ENCODE measurements at places on chromosomes 6 and 20. TPM values are rescaled to one million over a fixed set of nuclear protein-coding genes. Genes with fewer than 3 reads are reported as not detected.

CYP24A1 gene
- total RNA-seq, result 3.7 TPM

TMC2 gene
- total RNA-seq, result not detected

RAB32 gene
- 12.4 TPM for total RNA-seq

RAB44 gene
- total RNA-seq, result 0.12 TPM

FUT9 gene
- total RNA-seq, result not detected

- H3K4me3 ChIP-seq, result no peak within 1 kb of the TSS
- no peaks in the 10 kb centered on the region for H3K27me3 ChIP-seq
- H3K27ac ChIP-seq, result no peak within 1 kb of the TSS
- H3K36me3 ChIP-seq, result no peaks in the 10 kb centered on the region
- no peak for DNase-seq
These were observed at the start of gene SMLR1 for GRCh38 chr6:130827247-130828149. Gene SMLR1 (plus strand): TSS chr6:130827406. CDS start chr6:130827414, 8 bp downstream.

- no peak overlapping the region for H3K4me3 ChIP-seq
- no peaks in the 10 kb centered on the region for H3K27me3 ChIP-seq
- H3K27ac ChIP-seq, result no peak overlapping the region
- DNase-seq, result no peak
These were observed 838 bp upstream of the POM121L2 start for GRCh38 chr6:27312950-27313271.

GRCh38 chr6:135280375-135281136 lies 99.4 kb downstream of the MYB start:
- H3K4me3 ChIP-seq, result no peak overlapping the region
- no peak overlapping the region for H3K27ac ChIP-seq
- no peak for DNase-seq
- H3K4me1 ChIP-seq, result no peaks in the 10 kb centered on the region

GRCh38 chr6:144474290-144474689 lies 189.2 kb downstream of the UTRN start:
- no peak for DNase-seq
- H3K4me1 ChIP-seq, result no peaks in the 10 kb centered on the region
- H3K27ac ChIP-seq, result no peak overlapping the region

DNA sequence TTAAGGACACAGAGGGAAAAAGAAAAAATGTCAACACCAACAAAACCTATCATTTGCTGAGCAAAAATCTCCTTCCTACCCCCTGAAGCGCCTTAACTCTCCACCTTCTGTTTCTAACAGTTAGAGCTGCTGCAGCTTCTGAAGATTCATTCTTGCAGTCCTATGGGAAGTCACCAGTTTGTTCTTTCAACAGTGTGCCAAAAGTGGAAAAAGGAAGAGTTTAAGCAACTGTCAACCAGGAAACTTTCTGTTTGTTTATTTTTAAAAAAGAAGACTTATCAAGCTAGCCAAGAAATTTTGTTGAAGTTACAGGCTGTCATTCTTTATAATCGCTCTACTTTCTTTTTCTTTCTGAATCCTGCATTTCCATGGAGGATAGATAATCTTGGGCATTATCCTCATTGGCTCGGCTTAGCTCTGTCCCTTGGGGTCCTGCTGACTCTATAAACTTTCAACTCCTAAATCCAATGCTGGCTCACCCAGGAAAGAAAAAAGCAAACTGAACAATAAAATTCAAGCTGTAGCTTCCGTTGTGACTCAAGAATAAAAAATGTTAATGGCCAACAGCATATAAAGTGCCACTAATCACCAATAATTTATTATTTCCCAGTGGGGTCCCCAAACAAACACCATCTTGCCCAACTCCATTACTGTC lies 172.8 kb upstream of the CITED2 start:
- H3K36me3 ChIP-seq, result no peaks in the 10 kb centered on the region
- H3K27me3 ChIP-seq, result no peaks in the 10 kb centered on the region
- H3K27ac ChIP-seq, result no peak overlapping the region
- H3K4me1 ChIP-seq, result no peaks in the 10 kb centered on the region

DNA sequence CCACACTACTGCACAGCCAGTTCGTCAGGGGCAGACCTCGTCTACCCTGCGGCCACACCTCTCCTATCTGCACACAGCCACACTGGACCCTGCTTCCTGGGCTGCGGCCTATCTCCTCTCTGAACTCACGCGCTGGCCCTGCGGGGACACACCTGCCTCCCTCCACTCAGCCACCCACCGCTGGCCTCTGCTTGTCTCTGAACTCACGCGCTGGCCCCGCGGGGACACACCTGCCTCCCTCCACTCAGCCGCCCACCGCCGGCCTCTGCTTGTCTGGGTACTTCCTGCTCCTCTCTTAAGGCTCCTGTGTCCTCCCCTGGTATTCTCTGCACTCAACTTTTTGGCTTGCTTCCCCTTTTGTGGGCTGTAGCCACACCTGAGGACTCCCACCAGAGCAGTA lies 52.3 kb downstream of the HUS1B start:
- DNase-seq, result no peak
- no peaks in the 10 kb centered on the region for H3K27me3 ChIP-seq
- no peaks in the 10 kb centered on the region for H3K4me1 ChIP-seq

DNA sequence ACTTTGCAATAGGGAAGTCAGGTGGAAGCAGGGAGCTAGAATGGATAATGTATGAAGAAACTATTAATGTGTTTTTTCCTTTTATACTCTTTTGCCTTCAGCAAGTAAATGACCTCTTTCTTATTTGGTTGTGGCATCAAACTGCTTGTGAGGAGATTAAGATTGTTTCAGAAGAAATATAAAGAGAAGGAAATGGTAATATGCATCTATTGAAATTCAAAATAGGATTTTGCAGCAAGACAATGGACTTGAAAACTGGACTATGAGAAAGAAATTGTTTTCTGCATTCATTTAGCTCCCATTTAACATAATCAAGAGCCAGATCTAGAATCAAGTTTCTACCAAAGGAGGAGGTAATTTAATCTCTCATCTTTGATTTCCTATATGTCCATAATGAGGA lies 32.3 kb upstream of the KIFC1 start:
- H3K27ac ChIP-seq, result no peak overlapping the region
- no peaks in the 10 kb centered on the region for H3K27me3 ChIP-seq
- H3K4me1 ChIP-seq, result no peaks in the 10 kb centered on the region
- no peak overlapping the region for H3K4me3 ChIP-seq
- no peak for DNase-seq
